ENCODE measurements at places on chromosomes 4 and X. TPM values are rescaled to one million over a fixed set of nuclear protein-coding genes. Genes with fewer than 3 reads are reported as not detected.
A peak's percentile ranks its signal among the peaks of the same experiment; 100 is the strongest.

GRCh38 chr4:74896595-74896994, 36.3 kb upstream of the PARM1 start:
- H3K36me3 ChIP-seq: no peaks in the 10 kb centered on the region
- no peaks in the 10 kb centered on the region for H3K4me1 ChIP-seq
- H3K27me3 ChIP-seq: no peaks in the 10 kb centered on the region
- no peak overlapping the region for H3K27ac ChIP-seq
- no peak overlapping the region for H3K4me3 ChIP-seq

DNA sequence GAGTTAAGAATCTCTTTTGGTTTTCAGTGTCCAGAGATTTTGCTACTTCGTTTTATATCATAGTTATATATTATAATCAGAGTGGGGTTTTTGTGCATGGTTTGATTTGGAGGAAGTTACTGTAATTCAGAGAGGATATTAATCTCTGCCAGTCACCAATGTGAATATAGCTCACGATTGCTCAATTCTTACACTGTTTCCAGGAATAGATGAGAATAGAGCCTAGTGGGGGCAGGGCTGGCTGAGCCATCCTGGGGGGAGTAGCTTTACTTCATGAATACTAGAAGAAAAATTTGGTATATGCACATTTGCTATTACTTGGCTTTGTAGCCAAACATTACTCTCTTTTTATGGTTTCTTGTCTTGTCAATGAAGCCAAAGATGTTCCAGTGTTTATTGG, 60.9 kb upstream of the TRPC3 start:
- no peak overlapping the region for H3K27ac ChIP-seq
- H3K4me1 ChIP-seq: peaks cover 14% of the 10 kb centered on the region
- H3K27me3 ChIP-seq: no peaks in the 10 kb centered on the region
- H3K4me3 ChIP-seq: no peak overlapping the region
- DNase-seq: peak; percentile 47

DNA sequence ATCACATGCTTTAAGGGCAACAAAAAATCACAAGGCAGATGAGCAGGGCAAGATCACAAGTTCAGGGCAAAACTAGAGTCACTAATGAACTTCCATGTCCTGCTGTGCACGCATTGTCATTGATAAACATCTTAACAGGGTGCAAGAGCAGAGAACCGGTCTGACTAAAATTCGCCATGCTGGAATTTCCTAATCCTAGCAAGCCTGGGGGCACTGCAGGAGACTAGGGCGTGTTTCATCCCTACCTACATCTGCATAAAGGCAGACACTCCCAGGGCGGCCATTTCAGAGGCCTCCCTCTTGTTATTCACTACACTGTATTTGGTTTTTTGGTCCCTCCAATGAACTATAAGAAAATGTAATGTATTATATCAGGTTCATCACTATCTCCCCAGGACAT, 203.6 kb downstream of the ARHGEF9 start:
- H3K4me1 ChIP-seq: no peaks in the 10 kb centered on the region
- no peak for DNase-seq
- no peak overlapping the region for H3K27ac ChIP-seq
- no peaks in the 10 kb centered on the region for H3K27me3 ChIP-seq

GRCh38 chr4:3869661-3870566, 103.7 kb downstream of the ADRA2C start:
- H3K4me1 ChIP-seq: peaks cover 6% of the 10 kb centered on the region
- peaks cover 38% of the 10 kb centered on the region for H3K27me3 ChIP-seq
- DNase-seq: no peak
- peaks cover 6% of the 10 kb centered on the region for H3K36me3 ChIP-seq
- no peak overlapping the region for H3K4me3 ChIP-seq

DNA sequence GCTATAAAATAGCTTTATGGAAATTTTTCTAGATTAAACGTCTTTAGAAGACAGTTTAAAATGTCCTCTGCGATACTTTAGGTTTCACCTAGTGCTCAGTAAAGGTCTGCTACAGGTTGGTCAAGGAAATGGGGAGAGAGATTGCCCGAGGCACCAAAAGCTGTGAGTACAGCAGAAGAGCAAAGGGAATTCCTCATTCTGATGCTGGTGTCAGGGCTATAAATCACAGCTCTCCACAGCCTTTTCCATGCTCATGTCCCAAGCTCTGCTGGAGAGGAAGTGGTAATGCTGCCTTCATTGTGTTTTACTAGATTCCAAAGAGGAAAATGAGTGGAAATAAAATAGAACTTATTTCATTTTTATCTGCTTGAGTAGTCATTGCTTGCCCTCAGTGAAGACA, 2060.4 kb downstream of the ARAP2 start:
- H3K4me3 ChIP-seq: no peak overlapping the region
- no peak overlapping the region for H3K27ac ChIP-seq
- H3K4me1 ChIP-seq: peaks cover 27% of the 10 kb centered on the region
- no peaks in the 10 kb centered on the region for H3K27me3 ChIP-seq

GRCh38 chr4:86484241-86484640, 109.9 kb upstream of the PTPN13 start:
- DNase-seq: no peak
- H3K4me3 ChIP-seq: no peak overlapping the region
- no peak overlapping the region for H3K27ac ChIP-seq

The CT55 gene
- total RNA-seq: not detected

Data from MCF 10A (cell line).